NCI-H146 (cell line): ENCODE measurements at places on chromosomes 4 and X.

- no peak for DNase-seq
These were observed 51.2 kb downstream of the DCUN1D4 start for GRCh38 chr4:51894059-51894645.

DNA sequence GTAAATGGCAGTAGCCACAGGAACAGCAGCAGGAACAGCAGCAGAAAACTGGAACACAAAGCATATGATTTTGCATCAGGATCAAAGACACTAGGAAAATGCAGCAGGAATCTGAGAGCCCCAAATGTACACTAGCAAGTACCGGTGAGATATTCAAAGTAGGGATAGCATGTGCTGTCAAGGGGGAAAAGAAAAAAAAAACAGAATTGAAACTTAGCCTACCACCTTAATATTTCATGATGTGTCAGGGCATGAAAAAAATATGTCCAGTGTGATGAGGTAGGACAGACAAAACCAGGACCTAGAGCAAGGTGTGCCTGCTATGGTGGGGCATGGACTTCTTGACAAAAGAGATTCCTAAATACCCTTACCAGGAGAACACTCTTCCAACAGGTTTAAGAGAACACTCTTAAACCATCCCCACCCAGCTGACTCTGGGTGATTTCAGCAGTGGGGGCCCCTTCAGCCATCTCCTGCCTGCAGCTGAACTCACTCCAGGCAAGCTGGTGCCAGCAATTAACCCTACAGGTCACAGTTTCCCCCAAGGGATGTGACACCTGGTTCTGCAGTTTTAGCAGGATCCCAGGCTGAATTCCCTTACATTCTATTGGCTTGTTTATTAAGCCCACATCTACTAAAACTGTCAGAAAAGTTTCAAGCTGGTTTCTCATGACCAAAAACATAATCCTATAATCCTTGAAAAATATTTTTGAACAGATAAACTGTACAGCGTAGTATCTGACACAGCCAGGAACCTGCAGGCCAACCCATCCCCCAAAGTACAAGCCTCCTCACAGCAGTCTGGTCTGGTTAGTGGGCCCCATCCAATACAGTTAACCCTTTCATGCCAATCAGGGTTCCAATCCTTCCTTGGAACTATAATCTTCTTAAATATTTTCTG, 62.9 kb upstream of the FMR1 start:
- DNase-seq, result no peak

DNA sequence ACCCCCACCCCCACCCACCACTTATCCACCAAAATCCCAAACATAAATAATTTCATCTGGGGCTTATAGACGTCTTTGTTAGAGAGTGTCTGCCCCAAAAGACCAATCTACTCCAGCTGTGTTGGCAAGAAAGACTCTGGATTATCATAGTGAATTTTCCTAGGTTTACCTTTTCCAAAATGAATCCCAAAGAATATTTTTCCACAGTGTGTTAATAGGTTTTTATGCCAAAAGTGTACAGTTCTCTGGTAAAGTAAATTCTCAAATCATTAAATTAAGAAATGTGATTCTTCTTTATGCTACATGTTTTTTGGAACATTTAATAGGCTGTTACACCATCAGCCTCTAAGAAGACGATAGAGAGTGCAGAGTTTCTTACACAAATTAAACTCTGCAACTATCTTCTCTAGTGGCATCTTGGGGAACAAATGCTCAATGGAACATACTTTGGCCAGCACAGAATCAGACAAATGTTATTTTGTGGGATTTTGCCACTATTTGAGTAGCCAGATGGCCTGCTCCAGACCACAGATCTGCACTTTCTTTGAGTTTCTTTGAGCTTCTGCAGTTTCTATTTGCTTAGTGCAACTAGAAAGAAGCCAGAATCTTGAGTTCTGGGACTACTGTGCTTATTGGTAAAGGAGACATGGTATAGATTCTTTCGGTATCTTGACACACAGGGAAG, 206.0 kb downstream of the KIT start:
- DNase-seq, result no peak

GRCh38 chrX:16603822-16604221, 46.1 kb upstream of the S100G start:
- DNase-seq, result no peak

DNA sequence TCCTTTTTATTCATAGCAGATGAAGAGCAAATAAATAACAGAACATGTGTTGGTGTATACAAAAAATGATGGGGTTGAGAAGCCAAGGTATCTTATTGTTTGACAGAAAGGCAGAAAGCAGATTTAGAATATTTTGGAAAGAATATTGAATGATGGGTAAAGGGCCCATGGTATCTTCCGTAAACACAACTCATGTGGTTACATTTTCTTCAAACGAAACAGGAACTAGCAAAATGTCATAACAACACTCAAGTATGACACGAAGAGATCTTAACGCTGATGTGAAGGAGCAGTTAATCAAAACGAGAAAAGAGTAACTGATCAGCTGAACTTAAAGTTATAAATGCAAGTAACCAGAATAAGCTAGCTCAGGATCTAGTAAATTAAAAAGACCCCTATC, 195.7 kb upstream of the GK2 start:
- DNase-seq, result no peak

DNA sequence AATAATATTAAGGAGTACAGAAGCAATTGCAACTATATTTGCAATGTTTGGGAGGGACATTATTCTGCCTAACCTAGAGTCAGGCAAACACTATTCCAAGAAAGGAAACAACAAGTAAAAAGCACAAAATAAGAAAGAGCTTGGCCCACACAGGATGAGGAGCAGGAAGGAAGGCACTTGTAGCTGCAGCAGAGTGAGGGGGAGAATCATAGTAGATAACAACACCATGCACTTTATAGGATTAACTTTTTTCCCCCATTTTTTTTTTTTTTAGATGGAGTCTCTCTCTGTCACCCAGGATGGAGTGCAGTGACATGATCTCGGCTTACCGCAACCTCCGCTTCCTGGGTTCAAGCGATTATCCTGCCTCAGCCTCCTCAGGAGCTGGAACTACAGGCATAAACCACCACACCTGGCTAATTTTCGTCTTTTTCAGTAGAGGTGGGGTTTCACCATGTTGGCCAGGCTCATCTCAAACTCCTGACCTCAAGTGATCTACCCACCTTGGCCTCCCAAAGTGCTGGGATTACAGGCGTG, 10.3 kb upstream of the JCHAIN start:
- no peak for DNase-seq

DNA sequence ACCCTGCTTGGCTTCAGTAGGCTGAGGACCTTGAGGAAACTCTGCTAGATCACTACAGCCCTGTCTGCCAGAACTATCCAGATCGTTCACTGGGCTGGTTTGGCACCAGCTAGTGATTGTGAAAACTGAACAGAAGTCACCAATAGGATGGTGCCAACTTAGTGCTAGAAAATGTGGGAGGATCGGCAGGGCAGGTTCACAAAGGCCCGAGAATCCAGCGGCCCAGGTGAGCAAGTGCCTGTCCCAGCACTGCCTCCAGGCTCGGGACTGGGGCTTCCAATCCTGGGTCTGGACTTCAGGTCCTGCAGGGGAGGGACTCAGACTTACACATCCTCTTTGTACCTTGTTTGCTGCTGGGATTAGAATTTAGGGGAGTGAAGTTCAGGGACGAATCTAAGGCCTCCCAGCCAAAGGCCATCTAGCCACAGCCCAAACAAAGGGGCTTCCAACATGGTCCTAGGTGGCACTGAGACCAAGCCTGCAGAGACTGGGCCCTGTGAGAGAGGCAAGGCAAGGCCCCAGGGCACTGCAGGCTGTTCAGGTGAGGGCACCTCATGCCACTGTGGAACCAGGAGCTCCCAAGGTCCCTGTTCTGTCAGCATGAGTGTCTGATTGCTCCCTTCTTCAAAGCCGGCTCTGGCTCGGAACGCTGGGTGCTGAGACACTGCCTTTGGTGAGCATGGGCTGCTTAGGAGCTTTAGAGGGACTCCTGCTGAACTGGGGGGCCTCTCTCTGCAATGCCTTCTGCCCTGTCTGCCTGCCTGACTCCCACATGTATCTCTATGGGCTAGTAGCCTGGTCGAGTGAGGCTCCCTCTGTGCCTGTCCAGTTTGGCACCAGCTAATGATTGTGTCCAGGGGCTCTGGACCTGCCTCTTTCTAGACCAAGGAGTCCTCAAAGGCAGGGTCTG, 20.7 kb upstream of the ZNF185 start:
- DNase-seq, result no peak

DNA sequence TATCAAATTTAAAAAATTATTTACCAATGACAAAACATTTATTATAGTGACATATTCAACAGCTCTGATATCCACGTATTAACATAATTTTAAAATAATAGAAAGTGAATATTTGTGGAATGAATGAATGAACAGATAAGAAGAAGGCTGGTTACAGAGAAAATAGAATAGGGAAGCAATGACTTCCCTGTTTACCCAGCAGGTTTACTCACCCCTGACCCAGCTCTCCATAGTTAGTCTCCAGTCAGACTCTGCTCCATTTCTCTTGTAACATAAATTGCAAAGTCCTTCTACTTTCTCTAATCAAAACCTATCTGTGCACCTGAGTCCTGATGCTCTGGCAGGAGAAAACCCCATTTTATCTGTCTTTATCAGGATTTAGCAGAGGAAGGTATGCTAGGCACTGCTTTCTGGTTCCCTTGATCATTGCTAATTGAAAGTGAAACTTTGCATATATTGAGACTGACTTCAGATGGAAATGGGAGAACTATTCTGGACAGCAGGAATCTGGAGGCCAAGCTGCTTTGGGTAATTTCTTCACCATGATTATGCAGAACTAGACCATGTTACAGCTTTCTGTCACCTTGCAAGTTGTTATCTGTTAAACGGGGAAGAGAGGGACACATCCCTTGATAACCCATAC, 363.0 kb downstream of the FAT4 start:
- DNase-seq, result no peak

GRCh38 chrX:39975101-39975925, 122.4 kb downstream of the BCOR start:
- DNase-seq, result peak; percentile 72

- DNase-seq, result peak; percentile 88
These were observed 473.4 kb downstream of the PCDH7 start for GRCh38 chr4:31193521-31193920.

DNA sequence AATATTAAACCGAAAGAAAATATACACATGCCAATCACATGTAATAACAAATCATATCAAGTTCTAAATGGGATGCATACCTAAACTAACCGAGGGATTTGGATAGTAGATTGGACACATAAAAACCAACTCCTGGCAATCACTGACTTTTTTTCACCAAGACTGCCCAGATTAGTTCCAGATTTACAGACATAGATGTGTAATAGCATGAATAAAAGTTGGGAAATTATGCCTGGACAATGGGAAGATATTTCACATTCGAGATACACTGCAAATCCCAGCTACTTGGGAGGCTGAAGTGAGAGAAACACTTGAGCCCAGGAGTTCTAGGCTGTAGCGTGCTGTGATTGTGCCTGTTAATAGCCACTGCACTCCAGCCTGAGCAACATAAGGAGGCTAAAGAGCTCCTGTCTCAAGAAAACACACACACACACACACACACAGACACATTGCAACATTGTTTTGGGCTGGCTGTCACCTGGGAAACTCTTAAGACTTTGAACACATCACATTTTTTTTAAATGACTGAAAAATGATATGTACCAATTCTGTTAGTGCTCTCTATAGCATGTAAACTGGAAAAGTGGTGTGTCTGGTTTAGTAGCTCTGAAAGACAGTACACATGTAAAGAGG, 5.7 kb downstream of the RAB40A start:
- DNase-seq, result no peak

DNA sequence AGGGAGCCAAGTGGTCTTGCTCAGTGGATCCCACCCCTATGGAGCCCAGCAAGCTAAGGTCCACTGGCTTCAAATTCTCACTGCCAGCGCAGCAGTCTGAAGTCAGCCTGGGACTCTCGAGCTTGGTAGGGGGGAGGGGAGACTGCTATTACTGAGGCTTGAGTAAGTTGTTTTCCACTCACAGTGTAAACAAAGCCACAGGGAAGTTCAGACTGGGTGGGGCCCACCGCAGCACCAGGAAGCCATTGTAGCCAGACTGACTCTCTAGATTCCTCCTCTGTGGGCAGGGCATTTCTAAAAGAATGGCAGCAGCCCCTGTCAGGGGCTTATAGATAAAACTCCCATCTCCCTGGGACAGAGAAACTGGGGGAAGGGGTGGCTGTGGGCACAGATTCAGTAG, 721.0 kb upstream of the NDST4 start:
- no peak for DNase-seq

DNA sequence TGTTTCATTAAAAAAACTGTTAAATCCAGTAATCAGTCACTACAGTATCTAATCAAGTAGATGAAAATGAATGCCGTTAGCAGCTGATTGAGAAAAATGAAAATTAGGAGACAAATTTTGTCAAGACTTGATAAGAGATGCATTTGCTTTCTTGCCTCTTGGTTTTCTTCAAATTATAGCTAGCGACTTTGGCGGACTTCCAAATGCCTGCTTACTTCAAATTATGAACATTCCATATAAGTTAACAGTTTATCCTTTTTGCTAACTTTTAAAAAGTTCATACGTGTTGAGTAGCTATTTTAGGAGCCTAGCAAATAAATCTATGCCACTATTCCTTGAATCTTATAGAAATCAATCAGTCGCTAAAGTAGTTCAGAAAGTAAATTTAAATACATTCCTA, 58.8 kb downstream of the PPP4R3C start:
- DNase-seq, result no peak

- DNase-seq, result no peak
These were observed 439.8 kb upstream of the NR3C2 start for GRCh38 chr4:148881860-148882643.

DNA sequence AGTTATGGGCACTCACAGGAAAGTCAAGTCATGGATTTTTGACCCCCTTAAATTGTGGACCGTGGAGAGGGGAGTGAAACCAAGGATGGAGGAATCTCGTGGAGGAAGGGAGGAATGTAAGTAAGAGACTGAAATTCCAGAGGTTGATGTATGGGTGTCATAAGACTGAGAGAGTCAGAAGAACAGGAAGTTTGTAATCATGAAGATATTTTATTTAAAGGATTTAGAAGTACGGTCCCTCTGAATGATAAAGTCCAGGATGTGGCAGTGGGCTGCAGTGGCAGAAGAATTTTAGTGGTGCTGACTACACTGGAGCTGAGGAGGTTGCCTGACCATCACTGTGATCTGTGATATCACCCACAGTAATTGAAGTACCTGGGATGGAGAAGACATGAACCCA, 57.8 kb downstream of the DCLK2 start:
- no peak for DNase-seq

GRCh38 chr4:105426187-105426897, 47.5 kb downstream of the PPA2 start:
- no peak for DNase-seq

DNA sequence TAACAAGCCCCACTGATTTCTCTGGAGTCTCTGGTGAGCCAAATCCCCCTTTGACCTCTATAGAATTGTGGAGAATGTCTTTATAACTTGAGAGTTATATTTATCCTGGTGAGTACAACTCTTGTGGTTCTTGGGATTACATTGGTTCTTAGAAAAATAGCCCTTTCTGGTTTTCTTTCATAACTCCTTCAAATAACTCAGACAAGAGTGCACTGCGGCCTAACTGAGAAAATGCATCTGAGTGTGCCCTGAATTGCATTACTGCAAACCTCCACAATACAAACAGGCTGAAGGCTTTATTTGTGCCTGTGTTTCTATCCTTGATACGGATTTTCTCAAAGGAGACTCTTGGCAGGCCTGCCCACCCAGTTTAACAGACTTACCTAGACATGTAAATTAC, 2.7 kb downstream of the BEX3 start:
- DNase-seq, result no peak

GRCh38 chr4:77236806-77237205, 79.8 kb downstream of the CCNG2 start:
- DNase-seq, result no peak
